ENCODE measurements at places on chromosomes 4 and X. TPM values are rescaled to one million over a fixed set of nuclear protein-coding genes. Genes with fewer than 3 reads are reported as not detected.

The GUCY1B1 gene
- 0.27 TPM for total RNA-seq

The NDUFB11 gene
- 84.2 TPM for total RNA-seq

The HGFAC gene
- not detected for total RNA-seq

The BGN gene
- not detected for total RNA-seq

The L1CAM gene
- 0.16 TPM for total RNA-seq

The SPANXA1 gene
- total RNA-seq, result not detected

The SUPT20HL1 gene
- not detected for total RNA-seq

The ATP2B3 gene
- total RNA-seq, result not detected

The MRPL1 gene
- 103 TPM for total RNA-seq

The VSIG1 gene
- 1.0 TPM for total RNA-seq

The LRP2BP gene
- total RNA-seq, result 0.41 TPM

The AKAP4 gene
- not detected for total RNA-seq

The BEX5 gene
- total RNA-seq, result 4.5 TPM

All from activated naive CD8-positive, alpha-beta T cell treated with anti-CD3 and anti-CD28 coated beads for 36 hours (primary cell).